ENCODE measurements at places on chromosomes 3 and 15. TPM values are rescaled to one million over a fixed set of nuclear protein-coding genes. Genes with fewer than 3 reads are reported as not detected.
A peak's percentile ranks its signal among the peaks of the same experiment; 100 is the strongest.

DNA sequence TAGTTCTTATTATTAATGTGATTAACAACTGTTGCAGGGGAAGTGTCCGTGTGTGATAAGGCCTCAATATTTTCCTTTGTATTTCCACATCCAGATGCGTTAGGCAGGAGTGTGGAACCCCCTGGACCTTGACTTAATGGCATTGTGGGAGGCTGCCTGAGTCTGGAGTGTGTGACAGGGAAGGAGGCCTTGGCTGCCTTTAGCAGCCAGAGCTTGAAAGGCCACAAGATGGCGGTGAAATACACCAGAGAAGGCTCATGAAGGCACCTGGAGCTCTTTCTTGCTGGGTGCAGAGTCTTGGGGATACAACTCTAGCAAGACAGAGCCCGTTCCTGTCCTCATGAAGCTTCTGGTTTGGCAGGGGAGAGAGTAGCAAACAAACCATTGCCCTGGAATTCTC lies 36.9 kb downstream of the POLR2M start:
- no peak overlapping the region for H3K4me3 ChIP-seq
- peaks cover 12% of the 10 kb centered on the region for H3K4me1 ChIP-seq
- no peaks in the 10 kb centered on the region for H3K36me3 ChIP-seq

DNA sequence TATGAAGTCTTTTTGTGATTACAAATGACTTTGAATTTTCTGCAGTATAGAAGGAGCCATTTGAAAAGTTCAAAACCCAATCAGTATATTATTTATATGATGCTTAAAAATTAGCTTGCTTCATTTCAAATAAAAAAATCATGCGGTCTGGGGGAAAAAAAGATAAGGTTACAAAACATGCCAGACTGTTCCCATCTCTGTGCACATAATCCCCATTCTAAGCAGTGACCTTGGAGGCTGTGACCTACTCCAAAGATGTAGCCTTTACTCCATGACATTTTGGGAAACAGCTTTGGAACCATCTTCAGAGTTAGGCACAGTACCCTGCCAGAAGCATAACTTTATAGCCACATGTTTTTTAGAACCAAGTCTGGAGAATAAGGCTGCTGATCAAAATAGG lies 447.7 kb upstream of the WNT5A start:
- no peak for DNase-seq
- H3K4me1 ChIP-seq: no peaks in the 10 kb centered on the region
- H3K27me3 ChIP-seq: no peaks in the 10 kb centered on the region
- no peak overlapping the region for H3K4me3 ChIP-seq
- H3K27ac ChIP-seq: no peak overlapping the region

The TMEM266 gene
- total RNA-seq: not detected

DNA sequence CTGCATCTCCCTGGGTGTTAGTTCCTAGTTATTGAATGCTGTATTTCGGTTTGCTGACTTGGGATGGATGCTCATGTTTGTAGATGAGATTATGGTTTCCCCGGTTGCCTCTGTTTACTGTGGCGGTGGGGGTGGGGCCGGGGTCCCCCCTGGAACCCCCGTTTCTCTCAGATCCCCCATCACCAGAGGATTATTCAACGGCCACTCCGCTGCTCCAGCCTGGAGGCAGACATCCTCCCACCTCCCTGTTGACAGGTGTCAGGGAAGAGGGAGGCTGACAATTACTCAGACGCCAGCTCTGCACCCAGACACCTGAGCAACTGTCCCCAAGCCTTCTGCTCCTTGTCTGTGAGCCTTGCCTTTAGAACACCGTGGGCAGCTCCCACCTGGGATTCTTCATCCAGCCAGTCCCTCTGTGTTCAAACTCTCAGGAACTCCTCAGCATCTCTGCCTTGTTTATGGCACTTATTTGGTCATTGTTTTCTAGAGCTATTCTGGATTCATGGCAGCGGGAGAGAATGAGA lies 95.9 kb upstream of the PRR20G start:
- H3K4me3 ChIP-seq: no peak overlapping the region
- no peaks in the 10 kb centered on the region for H3K4me1 ChIP-seq
- H3K27me3 ChIP-seq: no peaks in the 10 kb centered on the region
- H3K27ac ChIP-seq: no peak overlapping the region
- no peaks in the 10 kb centered on the region for H3K36me3 ChIP-seq

The GOLGA6B gene
- total RNA-seq: not detected

DNA sequence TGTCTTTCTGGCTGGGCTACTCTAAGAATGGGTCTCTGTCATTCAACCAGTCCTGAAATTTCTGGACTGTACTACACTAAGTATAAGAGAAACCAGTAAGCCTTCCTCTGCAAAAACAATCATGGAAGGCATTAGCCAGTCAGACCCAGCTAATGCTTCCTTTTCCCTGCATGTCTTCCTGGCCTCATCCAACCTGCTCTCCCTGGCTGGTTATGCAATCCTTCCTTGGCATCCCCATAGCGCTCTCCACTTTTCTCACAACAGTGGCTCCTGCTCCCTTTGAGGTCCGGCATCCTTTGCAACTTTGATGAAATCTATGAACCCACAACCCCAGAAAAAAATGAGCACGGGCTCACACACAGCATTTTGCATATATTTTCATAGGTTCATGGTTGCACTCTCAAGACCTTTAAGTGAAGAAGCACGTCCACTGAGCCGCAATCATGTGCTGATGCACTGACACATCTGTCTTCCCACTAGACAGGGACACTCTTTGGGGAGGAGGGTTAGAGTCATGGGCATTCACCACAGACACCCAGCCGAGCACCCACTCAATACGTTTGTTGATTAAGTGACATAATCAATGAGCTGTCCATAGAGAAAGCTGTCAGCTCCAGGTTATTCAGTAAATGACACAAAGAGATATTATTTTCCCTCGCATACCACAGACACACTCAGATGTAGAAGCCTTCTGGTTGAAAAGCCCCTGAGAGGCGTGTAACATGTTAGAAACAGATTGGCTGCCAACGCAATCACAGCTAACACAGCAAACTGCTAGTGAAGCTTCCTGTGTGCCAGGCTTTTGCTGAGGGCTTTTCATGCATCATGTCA lies 66.7 kb downstream of the PLD1 start:
- DNase-seq: no peak
- H3K4me1 ChIP-seq: no peaks in the 10 kb centered on the region
- H3K4me3 ChIP-seq: no peak overlapping the region
- H3K36me3 ChIP-seq: no peaks in the 10 kb centered on the region

The NR1I2 gene
- total RNA-seq: not detected

GRCh38 chr15:73930371-73930770 lies 4.1 kb downstream of the LOXL1 start:
- no peaks in the 10 kb centered on the region for H3K36me3 ChIP-seq
- H3K27ac ChIP-seq: peak overlapping the region; percentile 40
- DNase-seq: peak; percentile 68

GRCh38 chr3:16407366-16407765 lies 106.1 kb downstream of the RFTN1 start:
- H3K27ac ChIP-seq: no peak overlapping the region
- no peak overlapping the region for H3K4me3 ChIP-seq
